ENCODE measurements at places on chromosomes 12 and 14.

- DNase-seq, result no peak
These were observed 20.1 kb downstream of the PLBD1 start for GRCh38 chr12:14547571-14547970.

DNA sequence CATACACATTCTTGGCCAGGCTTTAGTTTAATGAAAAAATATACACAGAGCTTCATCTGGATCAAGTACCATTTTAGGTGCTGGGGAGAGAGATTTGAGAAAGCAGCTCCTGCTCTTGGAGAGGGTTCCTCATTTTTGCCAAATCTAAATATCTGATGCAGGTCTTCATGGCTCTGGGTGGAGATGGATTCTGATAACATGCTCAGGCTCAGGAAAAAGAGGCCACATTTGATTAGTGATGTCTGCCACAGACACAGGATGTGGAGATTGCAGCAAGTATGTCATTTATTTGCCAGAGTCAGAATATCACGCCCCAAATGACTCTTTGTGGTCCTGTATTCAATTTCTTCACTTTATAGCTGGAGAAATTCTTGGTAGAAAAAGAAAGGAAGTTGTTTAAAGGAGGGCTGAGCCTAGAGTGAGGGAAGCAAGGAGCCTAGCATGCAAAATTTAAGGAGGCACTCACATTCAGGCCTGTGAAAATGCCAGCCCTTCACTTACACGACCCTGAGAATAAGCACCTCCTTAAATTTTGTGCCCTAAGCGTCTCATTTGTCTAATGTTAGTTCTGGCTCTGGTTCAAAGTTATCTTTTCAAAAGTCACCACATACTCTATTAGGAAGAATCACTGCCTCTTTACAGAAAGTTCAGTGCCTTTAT is 492.9 kb upstream of the TBX3 start:
- DNase-seq, result peak; percentile 21

GRCh38 chr14:40847480-40847879 is 759.2 kb upstream of the LRFN5 start:
- peak; percentile 53 for DNase-seq

DNA sequence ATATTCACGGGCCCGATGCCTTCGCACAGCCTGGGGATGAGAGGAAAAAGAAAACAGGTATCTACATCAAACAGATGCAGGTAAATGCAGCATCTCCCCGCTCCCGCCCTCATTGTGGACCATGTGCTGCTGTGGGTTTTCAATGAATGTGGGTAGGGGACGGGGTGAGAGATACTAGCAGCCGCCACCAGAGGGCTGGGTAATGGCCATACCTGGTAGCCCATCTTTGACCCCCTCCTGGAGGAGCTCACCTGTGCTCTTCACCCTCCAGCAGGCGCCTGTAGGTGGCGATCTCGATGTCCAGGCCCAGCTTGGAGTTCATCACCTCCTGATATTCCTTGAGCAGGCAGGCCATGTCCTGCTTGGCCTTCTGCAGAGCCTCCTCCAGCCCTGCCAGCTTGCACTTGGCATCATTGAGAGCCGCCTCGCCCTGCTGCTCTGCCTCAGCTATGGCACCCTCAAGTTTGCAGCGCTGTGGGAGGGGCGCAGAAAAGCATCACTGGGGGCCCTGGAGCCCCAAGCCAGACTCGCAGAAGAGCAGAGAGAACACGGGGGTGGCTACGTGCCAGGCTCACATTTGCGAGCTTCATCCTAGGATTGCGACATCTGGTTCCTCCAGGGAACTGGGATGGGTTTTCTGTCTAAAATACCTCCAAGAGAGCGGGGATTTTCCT is 10.2 kb downstream of the KRT82 start:
- DNase-seq, result peak; percentile 83

- no peak for DNase-seq
These were observed 861 bp upstream of the SLC48A1 start for GRCh38 chr12:47772094-47772660.

DNA sequence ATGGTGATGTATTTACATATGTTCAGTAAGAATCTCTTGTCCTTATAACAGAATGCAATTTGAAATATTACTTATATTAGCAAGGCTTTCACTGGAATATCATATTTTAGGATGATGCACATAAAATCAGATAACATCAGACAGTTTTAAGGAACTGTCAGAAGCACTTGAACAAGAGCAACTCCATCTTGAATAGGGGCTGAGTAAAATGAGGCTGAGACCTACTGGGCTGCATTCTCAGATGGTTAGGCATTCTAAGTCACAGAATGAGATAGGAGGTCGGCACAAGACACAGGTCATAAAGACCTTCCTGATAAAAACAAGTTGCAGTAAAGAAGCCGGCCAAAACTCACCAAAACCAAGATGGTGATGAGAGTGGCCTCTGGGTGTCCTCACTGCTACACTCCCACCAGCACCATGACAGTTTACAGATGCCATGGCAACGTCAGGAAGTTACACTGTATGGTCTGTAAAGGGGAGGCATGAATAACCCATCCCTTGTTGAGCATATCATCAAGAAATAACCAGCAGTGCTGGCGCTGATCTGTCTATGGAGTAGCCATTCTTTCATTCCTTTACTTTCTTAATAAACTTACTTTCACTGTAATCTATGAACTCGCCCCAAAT is 27.6 kb upstream of the ETV6 start:
- peak; percentile 6 for DNase-seq

- DNase-seq, result no peak
These were observed at the start of gene OR11G2 for GRCh38 chr14:20190596-20190995. Gene OR11G2, plus strand, starts transcription at chr14:20190896. Its CDS starts 6,542 bp downstream, at chr14:20197438.

- peak; percentile 68 for DNase-seq
These were observed 53.1 kb upstream of the STON2 start for GRCh38 chr14:81453166-81453766.

- no peak for DNase-seq
These were observed 60.3 kb downstream of the SAMD4A start for GRCh38 chr14:54627219-54627539.

- DNase-seq, result peak; percentile 6
These were observed 176.8 kb downstream of the GXYLT1 start for GRCh38 chr12:41967668-41968500.

DNA sequence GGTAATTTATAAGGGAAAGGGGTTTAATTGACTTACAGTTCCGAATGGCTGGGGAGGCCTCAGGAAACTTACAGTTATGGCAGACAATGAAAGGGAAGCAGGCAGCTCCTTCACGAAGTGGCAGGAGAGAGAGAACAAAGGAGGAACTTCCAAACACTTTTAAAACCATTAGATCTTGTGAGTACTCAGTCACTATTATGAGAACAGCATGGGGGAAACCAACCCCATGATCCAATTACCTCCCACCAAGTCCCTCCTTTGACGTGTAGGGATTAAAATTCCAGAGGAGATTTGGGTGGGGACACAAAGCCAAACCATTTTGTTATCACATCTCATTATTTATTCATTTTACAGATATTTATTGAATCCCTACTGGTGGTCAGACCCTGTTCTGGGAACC is 822.8 kb downstream of the GALC start:
- no peak for DNase-seq

- DNase-seq, result no peak
These were observed 501.4 kb upstream of the RGS6 start for GRCh38 chr14:71430678-71431376.

DNA sequence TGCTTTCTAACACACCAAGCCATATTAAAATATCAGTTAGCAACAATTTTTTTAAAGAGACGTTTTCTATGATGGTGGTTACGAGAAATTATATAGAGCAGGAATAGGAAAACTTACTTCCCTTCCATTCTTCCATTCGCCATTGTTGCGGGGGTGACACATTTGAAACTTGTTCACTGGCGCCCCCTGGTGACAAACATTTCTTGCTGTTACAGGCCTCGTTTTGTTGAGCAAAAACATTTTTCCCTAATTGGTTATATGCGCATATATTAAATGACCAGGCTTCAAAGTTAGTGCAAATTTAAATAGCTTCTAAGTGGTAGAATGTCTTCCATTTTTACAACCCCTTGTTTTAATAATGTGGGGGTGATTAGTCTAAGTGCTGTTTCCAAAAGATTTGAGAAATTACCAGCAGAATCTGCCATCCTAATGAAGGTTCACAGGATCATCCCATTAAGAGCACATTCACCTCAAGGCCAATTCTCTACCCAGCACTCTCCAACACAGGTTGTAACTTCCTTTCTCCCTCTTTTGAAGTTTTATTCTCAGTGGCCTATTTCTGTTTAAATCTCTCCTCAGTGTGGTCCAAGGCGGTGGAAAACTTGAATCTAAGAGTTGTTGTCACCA is 1124.7 kb downstream of the FLRT2 start:
- DNase-seq, result peak; percentile 75

Measured in MCF 10A (cell line).